ENCODE measurements at places on chromosomes 4 and X. TPM values are rescaled to one million over a fixed set of nuclear protein-coding genes. Genes with fewer than 3 reads are reported as not detected.

Gene AADAT
- 50.7 TPM for polyA plus RNA-seq

GRCh38 chr4:143586080-143586479 lies 72.6 kb downstream of the SMARCA5 start:
- no peak for DNase-seq

GRCh38 chr4:151604238-151604637 lies 156.6 kb downstream of the GATB start:
- no peak for DNase-seq

DNA sequence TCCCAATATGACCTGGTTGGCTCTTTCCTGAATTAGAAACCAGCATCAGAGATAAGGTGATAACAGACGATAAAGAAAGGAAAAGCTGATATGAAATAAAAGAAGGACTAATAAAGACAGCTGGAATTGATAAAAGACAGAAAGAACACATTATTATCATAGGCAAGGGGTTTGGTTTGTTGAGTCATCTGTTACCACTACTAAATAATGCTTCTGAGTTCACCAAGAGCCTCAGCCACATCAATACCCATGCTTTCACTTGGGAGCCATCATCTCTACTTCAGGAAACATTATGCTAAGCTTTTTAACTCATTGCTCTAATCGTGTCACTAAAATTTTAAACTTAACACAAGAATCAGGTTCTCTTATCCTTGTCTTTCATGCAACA lies 27.6 kb downstream of the ANXA5 start:
- no peak for DNase-seq

Gene JCHAIN
- 2.2 TPM for polyA plus RNA-seq

DNA sequence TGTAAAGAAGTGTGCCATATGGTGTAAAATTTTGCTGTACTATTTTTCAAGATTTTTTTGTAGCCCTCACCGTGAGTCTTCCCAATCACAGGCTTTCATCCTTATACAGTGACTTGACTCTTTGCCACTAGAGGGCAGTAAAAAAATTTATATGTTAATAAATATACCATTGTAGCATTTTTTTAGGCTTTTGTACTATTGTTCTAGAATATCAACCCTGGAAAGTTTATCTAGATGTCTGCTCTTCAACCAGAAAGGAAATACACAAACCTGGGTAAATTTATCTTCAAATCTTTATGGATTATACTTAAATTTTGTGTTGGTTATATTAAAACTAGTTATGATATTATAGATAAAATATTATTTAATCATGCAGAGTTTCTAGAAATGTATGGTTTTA lies 235.3 kb downstream of the TENM3 start:
- DNase-seq = no peak

Gene SRPK3
- polyA plus RNA-seq = 0.63 TPM

Gene SCRG1
- 0.34 TPM for polyA plus RNA-seq

DNA sequence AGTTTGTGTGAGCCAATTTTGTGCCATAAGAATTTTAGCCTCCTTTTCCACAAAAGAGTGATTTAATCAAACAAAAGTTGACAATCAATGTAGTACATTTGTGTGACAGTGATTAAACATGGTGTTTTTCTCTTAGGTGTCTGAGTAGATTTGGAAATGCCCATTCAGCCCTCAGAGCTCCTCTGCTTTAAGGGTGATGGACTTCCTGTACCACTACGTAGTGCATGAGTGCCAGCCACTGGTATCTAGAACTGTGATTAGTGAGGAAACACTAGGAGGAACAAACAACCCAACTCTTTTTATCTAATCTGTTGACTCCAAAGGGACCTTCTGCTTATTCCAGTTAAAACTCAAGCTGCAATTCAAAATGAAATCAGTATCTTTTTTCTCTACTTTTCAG lies 151.7 kb downstream of the SNCA start:
- no peak for DNase-seq

- DNase-seq = no peak
Measured at GRCh38 chr4:137310593-137311490, 221.5 kb downstream of the PCDH18 start.

GRCh38 chr4:55906989-55907388 lies 41.8 kb upstream of the CEP135 start:
- DNase-seq = no peak

Gene RADX
- 17.4 TPM for polyA plus RNA-seq

All from right lung (tissue), 10 donors.